Melanocyte of skin (primary cell): ENCODE measurements at places on chromosomes 11 and 22. TPM values are rescaled to one million over a fixed set of nuclear protein-coding genes. Genes with fewer than 3 reads are reported as not detected.

BARX2 gene
- not detected in 2 replicates for total RNA-seq

NEFH gene
- total RNA-seq = 0.36 TPM in 1 of 2 replicates, not detected in the other

TANGO2 gene
- total RNA-seq = 52.4 and 58.3 TPM in 2 replicates

KRTAP5-2 gene
- total RNA-seq = not detected in 2 replicates

MMP3 gene
- total RNA-seq = under 0.01 TPM in 1 of 2 replicates, not detected in the other

INS gene
- total RNA-seq = not detected in 2 replicates

OR5B2 gene
- total RNA-seq = not detected in 2 replicates

NEAT1 gene
- total RNA-seq = 294 and 780 TPM in 2 replicates

IL10RA gene
- total RNA-seq = not detected in 2 replicates

LARGE2 gene
- not detected in 2 replicates for total RNA-seq

COX8A gene
- total RNA-seq = 365 and 496 TPM in 2 replicates

EMID1 gene
- 0.31 TPM in 1 of 2 replicates, not detected in the other for total RNA-seq

OR8A1 gene
- not detected in 2 replicates for total RNA-seq

OR51B2 gene
- 0.34 TPM in 1 of 2 replicates, not detected in the other for total RNA-seq

NXPE1 gene
- not detected in 2 replicates for total RNA-seq

TBCEL gene
- 25.6 and 25.9 TPM in 2 replicates for total RNA-seq

HEPN1 gene
- not detected in 2 replicates for total RNA-seq

CD151 gene
- total RNA-seq = 125 and 144 TPM in 2 replicates

GDPD5 gene
- 3.7 and 7.7 TPM in 2 replicates for total RNA-seq
